Sigmoid colon (tissue), 7 donors: ENCODE measurements at places on chromosomes 13 and 19. TPM values are rescaled to one million over a fixed set of nuclear protein-coding genes. Genes with fewer than 3 reads are reported as not detected.

DOCK9 gene
- 60.4 TPM for total RNA-seq

DNA sequence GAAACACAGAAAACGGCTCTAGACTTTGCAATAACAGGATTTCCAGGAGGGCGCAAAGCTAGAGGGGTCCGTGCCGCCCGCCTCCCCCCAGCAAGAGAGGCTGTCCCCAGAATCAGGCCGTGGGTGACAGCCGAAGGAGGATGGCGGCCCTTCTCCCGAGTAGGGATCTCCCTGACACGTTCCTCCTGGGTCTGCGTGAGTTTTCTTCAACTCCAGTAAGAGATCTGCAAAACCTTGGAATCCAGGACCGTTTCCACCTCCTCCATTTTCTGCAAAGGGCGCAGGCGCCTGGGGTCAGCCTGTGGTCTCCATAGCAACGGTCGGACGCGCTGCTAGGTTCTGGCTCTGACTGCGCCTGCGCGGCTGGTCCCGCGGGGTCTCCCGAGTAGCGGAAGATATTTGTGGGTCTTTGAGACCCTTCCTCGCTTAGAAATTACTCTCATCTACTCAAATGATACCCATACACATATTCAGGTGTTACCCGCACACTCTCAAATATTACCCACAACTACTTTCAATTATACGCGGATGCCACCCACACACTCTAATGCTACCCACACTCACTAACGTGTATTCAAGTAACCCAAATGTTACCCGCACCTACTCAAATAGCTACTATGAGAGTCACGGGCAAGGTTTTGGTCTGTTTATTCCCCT is 2.1 kb downstream of the PNMA8C start:
- DNase-seq, result peak; percentile 83

DNA sequence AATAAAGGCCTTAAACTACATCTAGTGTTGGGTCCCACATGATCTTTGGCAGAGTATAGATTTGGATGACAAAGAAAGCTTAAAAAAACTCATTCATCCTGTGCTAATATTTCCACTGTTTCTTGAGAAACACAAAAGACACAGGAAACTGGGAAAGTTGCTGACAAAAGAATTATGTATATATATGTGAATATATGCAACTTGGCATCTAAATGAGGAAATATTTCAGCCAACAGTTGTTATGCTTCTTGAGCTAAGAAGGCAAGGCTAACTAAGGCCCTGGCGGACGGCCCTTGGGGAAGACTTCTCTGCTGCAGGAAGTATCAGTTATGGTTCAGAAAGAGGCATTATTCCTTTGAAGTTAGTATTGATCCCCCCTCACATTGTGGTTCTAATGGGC is 491.8 kb downstream of the DIAPH3 start:
- no peak for DNase-seq

TRPC4 gene
- 8.1 TPM for total RNA-seq

- DNase-seq, result peak; percentile 96
These were observed 3.5 kb downstream of the KLF2 start for GRCh38 chr19:16327911-16328823.

GRCh38 chr13:88958821-88959220 is 1287.7 kb downstream of the SLITRK5 start:
- no peak for DNase-seq

CACNG6 gene
- not detected for total RNA-seq

ZNF813 gene
- 3.1 TPM for total RNA-seq

GNA15 gene
- 6.0 TPM for total RNA-seq

GRCh38 chr19:10431943-10432735 is 11.8 kb downstream of the PDE4A start:
- DNase-seq, result peak; percentile 82

RUVBL2 gene
- 69.9 TPM for total RNA-seq

- no peak for DNase-seq
These were observed 117.7 kb downstream of the FREM2 start for GRCh38 chr13:38804536-38804935.

CCDC169 gene
- total RNA-seq, result 3.1 TPM

DNA sequence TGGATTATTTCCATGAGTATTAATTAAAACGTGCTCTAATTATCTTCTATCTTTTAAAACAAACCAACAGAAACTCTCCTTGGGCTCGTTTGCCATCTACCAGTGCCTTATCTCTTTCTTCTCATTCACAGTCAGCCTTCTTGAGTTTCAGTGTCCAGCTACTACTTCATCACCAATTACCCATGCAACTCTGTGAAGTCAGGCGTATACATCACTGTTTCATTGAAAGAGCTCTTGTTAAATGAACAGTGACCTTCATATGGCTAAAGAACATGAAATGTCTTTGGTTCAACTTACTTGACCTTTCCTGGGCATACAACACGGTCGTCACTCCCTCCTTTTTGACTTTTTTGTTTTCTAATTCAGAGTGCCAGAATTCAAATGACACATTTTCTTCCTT is 5.2 kb upstream of the IFT88 start:
- no peak for DNase-seq

GRCh38 chr13:23859455-23859854 is 29.7 kb downstream of the MIPEP start:
- no peak for DNase-seq

GRCh38 chr19:36449059-36449670 is 30.7 kb upstream of the ZFP82 start:
- no peak for DNase-seq

- DNase-seq, result no peak
These were observed 6.2 kb upstream of the EBPL start for GRCh38 chr13:49697468-49697867.

CYP2A6 gene
- total RNA-seq, result not detected

ACP5 gene
- total RNA-seq, result 23.5 TPM

DNA sequence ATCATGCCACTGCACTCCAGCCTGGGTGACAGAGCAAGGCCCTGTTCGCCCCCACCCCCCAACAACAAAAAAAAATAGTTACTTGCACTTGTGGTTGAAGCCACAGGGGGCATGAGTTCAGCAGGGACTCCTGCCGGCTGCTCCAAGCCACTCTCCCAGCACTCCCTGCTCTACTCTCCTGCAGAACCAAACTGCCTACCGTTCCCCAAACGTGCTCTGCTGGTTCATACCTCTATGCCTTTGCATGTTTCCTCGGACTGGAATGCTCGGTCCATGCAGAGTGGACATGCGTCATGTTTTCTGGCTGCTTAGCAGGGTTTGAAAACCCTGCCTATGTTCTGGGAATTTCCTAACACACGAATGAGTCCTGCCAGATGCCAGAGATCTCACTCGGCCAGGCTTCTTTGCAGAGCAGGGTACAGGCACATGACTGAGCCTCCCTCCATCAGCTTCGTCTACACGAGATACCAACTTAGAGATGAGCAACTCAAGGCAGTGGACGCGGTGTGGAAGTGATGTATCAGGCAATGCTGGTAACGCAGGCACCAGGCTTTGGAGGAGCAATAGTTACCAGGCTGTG is 8.5 kb upstream of the SLC25A15 start:
- no peak for DNase-seq

DNA sequence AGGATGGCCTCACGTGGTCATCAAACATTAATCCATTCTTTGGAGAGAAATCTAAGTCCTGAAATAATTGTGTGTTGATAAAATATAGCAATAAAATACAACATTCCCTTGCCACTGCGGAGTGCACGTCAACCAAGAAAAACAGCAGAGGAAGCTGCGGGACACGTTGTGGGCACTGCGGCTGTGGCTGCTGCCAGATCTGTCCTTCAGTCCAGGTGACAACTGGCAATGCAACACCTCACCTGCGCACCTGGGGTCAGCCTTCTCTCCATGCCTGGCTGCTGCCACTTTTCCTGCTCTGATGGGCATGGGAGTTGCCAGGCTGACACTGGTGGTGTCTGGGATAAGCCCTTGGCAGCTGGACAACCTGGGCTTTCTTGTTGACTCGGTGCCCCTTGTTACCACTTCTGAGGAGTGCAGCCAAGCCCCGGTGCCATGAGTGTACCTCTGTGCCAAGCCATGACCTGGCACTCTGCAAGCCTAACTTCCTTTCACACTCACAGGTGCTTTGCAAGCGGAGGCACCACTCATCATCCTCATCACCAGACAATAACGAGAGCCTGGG is 251.6 kb upstream of the TSHZ3 start:
- DNase-seq, result no peak

ZNF682 gene
- total RNA-seq, result 2.5 TPM

ACTMAP gene
- 1.8 TPM for total RNA-seq

DNA sequence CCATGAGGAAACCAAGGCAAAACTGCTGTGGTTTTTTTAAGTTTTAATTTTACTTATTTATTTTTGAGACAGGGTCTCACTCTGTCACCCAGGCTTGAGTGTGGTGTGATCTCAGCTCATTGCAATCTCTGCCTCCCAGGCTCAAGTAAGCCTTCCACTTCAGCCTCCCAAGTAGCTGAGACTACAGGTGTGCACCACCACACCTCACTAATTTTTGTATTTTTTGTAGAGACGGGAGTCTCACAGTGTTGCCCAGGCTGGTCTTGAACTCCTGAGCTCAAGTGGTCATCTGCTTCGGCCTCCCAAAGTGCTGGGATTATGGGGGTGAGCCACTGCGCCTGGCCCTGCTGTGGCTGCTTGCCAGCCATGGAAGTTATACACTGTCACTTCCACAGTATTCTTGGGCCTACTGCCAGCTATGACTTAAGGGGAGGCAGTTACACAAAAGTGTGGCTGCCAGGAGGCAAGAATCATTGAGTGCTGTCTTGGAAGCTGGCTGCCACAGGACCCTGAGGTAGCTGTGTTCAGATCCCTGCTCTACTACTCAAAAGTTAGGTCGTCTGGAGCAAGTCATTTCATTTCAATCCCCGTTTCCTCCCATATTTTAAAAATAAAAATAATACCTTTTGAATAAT is 12.7 kb downstream of the FARP1 start:
- no peak for DNase-seq

ESD gene
- 107 TPM for total RNA-seq

- DNase-seq, result no peak
These were observed 41.0 kb downstream of the MLLT1 start for GRCh38 chr19:6238643-6239281.

MAST1 gene
- total RNA-seq, result 3.3 TPM

GRCh38 chr19:2080336-2080988 is 15.7 kb downstream of the MOB3A start:
- no peak for DNase-seq

PEX11G gene
- total RNA-seq, result 3.6 TPM

PTGIR gene
- total RNA-seq, result 5.8 TPM

- DNase-seq, result no peak
These were observed 556.1 kb downstream of the EFNB2 start for GRCh38 chr13:105979131-105980011.

GRCh38 chr13:99553033-99553432 is 51.8 kb downstream of the TM9SF2 start:
- no peak for DNase-seq

DNA sequence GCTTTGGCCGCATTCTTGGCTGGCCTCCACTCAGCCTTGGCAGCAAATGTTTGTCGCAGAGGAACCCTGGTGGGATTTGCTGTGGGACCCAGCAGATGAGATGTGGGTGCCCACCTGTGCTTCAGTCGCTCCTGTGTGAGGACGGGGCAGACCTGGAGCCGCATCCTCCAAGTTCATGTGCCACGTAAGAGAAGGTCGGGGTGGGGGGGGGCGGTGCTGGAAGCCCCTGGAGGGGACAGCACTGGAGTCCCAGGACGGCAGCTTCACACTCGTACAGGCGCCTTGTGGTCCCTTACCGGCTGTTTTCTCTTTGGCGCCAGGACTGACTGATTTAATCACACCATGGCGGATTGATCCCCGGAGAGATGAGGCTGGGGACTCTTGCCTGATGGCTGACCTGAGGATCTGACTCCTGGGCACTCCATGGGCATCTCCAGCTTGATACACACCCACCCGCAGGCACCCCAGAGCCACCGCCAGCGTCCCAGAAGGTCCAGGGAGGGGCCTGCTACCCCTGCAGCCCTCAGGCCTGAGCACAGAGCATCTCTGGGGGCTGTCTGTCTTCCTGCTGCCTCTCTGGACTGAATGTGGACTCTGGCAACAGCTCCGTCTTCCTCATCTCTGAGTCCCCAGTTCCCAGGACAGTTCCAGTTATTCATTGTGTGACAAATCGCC is 10.0 kb upstream of the GRTP1 start:
- DNase-seq, result peak; percentile 57

MIDN gene
- 16.1 TPM for total RNA-seq

CYSLTR2 gene
- total RNA-seq, result 2.0 TPM

- DNase-seq, result no peak
These were observed 61.5 kb downstream of the COL4A1 start for GRCh38 chr13:110245416-110245899.

KCTD12 gene
- 77.3 TPM for total RNA-seq

PALM3 gene
- total RNA-seq, result not detected

DNA sequence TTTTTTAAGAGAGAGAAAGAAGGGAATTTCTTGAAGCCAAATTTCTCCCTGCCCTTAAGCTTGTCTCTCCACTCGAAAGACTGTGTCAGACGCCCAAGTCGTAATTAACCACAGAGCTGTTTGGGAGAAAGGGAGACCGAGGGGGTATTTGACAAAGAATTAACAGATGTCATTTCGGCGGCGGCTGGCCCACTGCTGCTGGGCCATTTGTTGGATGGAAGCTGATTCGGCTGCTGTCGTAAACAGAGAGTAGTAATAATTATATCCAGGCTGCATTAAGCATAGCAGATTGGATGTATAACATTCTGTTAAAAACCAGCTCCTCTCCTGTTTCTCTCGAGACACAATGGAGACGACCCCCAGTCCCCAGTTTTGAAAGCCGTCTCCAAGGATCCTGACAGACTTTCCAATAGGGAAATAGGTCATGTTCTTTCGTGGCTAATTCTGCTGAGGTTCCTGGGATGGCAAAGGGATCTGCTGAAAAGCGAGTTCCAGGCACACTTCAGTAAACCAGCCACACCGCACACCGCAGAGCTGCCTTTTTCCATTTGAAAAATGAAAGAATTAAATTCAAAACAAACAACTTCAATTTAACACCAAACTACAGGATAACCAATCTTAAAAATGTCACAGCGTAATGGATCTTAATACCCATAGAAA is 71.5 kb downstream of the KCTD15 start:
- no peak for DNase-seq

DNA sequence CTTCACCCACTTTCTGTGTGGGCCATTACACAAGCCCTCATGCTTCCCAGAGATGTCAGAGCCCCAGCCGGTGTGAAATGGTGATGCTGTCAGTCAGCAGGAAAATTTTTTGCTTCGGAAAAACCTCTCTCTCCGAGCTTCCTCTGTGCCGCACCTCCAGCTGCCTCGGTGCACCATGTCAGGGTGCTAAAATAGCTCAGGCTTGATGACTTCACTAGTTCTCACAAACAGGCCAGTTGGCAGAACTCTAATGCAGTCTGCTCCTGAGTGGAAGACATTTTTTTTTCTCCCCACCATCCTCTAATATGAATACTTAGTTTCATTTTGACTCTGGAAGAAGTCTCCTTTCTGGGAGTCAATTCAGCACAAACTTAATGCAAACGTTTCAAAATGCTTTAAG is 71.3 kb downstream of the KLF12 start:
- DNase-seq, result peak; percentile 82
